ENCODE measurements at places on chromosomes 5 and 9.
A peak's percentile ranks its signal among the peaks of the same experiment; 100 is the strongest.

GRCh38 chr9:35618854-35619799, 914 bp upstream of the CD72 start:
- DNase-seq: peak; percentile 88

GRCh38 chr9:83198371-83198770, 135.4 kb upstream of the RASEF start:
- DNase-seq: no peak

DNA sequence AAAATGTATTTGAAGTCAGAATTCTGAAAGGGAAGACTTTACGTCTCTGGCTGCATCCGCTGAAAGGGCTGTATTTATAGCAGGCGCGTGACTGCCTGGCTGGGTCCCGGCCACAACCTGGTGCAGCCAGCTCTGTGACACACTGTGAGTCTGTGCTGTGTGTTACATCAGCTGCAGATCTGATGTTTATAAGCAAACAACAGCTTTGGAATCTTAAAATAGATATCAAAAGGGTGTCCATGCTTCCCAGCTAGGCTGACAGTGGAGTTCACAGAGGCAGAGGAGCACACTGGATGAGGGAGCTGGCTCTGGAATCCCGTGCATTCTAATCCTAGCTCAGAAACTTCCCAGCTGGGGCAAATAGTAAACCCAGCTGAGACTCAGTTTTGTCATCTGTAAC, 433.4 kb upstream of the BRINP1 start:
- no peak for DNase-seq

- DNase-seq: peak; percentile 96
These were observed 4.6 kb upstream of the MYOZ3 start for GRCh38 chr5:150656191-150657132.

GRCh38 chr5:147565524-147565923, 55.7 kb upstream of the DPYSL3 start:
- no peak for DNase-seq

- peak; percentile 70 for DNase-seq
These were observed at the start of gene PCDHGB2 for GRCh38 chr5:141359790-141360426. TSS of gene PCDHGB2 (plus strand) at chr5:141359994. CDS start at chr5:141360136, 142 bp downstream.

DNA sequence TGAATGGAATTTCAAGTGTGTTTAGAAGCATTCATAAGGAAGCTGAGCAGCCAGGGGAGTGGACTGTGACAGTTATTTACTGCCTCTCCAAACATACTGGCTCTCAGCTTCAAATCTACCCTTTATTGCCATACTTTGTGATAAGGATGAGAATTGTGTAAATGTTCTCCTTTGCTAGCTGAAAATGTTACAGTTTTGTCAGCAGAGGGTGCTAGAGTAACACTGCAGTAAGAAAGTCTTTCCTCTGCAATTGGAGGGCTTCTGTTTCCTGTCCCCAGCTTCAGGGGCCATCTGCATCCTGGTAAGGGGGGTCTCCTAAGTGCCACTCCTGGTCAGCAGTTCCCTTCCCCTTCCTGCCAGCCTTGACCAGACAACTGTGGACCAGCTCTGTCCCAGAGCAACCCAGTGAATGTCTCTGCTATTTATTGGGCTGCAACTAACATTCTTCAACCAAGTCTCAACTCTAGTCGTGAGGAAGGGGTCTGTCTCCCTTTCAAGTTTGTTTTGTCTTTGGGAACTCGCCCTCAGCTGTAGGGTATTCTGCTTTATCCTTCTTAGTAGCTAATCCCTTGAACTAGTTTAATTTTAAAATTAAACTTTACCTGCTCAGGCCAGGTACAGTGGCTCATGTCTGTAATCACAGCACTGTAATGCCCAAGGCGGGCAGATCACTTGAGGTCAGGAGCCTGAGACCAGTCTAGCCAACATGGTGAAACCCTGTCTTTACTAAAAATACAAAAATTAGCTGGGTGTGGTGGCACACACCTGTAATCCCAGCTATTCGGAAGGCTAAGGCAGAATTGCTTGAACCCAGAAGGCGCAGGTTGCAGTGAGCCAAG, 45.3 kb downstream of the RAPGEF6 start:
- peak; percentile 57 for DNase-seq

DNA sequence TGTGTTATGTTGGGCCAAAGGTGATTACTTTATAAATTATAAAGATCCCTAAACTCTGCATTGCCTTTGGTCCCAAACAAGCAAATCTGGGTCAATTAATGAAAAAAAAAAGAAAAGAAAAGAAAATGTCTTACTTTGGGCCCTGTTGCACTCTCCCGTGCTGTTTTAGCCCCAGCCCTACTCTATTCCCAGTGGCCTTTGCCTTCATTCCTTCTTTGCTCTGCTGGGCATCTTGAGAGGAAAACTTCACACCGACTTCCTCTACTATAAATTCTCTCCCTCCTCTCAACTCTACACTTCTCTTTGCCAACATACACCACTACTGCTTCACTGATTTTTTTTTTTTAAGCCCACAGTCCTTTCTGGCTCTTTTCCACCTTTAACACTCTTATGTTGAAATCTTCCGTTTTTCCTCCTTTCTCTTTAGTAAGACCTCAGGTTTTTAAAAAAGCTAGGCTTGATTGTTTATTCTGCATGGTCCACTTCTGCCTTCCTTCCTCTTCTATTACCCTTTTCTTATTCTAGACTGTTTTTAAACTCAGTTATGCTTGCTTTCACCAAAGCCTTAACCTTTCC, 4.5 kb upstream of the MSMP start:
- DNase-seq: no peak

GRCh38 chr5:178561746-178562264, 28.4 kb downstream of the COL23A1 start:
- DNase-seq: no peak

DNA sequence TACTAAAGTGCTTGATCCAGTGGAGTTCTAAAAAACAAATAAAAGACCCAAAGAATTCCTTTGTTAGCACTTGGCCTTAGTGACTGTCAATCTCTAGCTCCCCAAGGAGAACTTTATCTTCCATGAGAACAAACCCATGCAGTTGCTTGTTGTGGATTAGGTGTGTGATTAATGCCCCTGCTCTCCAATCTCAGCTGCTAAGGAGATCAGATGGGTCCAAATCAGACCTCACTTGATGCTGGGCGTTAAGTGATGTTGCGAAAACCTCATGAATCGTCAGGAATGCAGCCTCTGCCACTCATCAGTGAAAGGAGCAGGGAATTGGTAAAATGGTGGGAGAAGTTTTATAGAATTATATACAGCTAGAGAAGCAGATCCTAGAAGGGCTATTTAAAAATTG, 133.7 kb downstream of the DMAC1 start:
- no peak for DNase-seq

- no peak for DNase-seq
These were observed 486.7 kb downstream of the RAB3C start for GRCh38 chr5:59069438-59070079.

DNA sequence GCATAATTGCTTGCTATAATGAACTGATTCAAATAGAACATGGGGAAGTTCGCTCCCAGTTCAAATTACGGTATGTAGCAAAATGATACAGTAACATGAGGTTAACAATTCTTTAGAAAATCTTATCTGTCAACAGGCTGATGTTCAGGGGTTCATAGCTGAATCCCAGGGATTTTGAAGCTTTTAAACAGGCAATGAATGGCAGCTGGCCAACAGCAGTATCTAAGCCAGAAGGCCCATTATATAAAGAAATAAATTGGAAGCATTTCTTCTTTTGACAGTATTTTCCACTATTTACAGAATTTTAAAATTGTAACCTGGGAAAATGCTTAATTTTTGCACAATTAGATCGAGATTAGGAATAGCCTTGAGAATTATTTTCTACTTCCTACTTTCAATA, 126.8 kb downstream of the PDE8B start:
- no peak for DNase-seq

- DNase-seq: no peak
These were observed 42.2 kb downstream of the SECISBP2 start for GRCh38 chr9:89360465-89360864.

GRCh38 chr5:179619776-179620175, 3.7 kb downstream of the HNRNPH1 start:
- no peak for DNase-seq

- no peak for DNase-seq
These were observed 409.5 kb downstream of the MLLT3 start for GRCh38 chr9:20212806-20213205.

- DNase-seq: no peak
These were observed 5.3 kb downstream of the PJA2 start for GRCh38 chr5:109404428-109404960.

GRCh38 chr5:135828782-135829127, 5.7 kb upstream of the SLC25A48 start:
- DNase-seq: no peak

DNA sequence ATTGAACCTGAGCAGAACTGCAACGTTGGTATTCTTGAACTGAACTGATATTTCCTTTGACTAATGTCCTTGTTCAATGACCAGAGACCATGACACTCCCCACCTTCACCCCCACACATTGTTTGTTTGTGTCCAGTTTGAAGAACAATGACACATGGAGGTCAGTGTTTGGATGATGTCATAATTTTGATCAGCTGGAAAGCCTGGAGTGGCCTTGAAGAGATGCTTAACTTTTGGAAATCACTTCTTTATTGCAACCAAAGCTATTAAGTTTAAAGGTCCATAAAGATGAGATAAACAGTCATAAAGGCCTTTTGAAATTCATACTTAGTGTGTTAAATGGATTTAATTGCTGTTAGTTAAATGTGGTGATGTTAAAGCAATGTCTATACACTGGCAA, 92.7 kb downstream of the TMC1 start:
- no peak for DNase-seq

- DNase-seq: no peak
These were observed 24.1 kb upstream of the IL6ST start for GRCh38 chr5:56018832-56019231.

DNA sequence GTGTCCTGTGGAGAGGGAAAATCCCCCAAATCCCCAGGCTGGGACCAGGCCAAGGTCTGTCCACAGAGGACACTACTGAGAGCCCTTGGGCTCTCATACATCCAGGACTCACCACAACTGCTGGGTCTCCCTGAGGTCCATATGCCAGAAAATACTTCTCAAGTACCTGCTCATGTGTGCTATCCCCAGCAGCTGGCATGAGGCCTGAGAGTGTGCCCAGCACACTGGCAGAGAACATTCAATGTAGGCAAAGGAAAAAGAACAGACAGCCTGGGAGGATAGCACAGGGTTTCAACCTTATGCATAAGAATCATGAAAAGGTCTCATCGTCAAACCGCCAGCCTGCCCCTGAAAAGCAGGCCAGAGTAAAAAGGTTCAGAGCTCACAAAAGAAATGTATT, 154.1 kb upstream of the TAS2R1 start:
- DNase-seq: no peak

DNA sequence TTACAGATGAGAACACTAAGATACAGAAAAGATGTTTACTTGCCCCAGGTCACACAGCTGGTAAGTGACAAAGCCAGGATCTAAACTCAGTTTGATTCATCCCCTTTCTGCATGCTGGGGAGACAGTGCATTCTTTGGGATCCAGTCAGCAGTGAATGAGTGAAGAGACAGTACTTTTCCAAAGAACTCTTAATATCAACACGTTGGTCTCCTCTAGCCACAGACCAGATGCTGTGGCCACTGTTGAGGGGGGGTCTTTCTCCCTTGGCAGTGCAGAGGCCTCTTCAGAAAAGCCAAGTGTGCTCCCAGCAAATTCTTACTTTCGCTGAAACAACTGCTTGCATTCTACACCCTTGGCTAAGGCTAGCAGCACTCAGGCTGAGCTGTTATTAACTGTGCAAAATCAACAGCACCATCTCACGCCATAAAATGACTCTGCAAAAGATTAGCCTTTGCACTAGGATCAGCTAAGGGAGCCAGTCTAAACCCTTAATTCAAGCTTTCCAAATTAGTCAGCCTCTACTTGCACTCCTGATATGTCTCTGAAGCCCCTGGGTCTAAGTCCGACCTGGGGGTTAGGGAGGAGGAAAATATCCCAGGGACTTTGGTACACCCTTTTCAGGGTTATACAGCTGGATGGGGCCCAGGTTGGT, 4.8 kb upstream of the TMEM171 start:
- no peak for DNase-seq

DNA sequence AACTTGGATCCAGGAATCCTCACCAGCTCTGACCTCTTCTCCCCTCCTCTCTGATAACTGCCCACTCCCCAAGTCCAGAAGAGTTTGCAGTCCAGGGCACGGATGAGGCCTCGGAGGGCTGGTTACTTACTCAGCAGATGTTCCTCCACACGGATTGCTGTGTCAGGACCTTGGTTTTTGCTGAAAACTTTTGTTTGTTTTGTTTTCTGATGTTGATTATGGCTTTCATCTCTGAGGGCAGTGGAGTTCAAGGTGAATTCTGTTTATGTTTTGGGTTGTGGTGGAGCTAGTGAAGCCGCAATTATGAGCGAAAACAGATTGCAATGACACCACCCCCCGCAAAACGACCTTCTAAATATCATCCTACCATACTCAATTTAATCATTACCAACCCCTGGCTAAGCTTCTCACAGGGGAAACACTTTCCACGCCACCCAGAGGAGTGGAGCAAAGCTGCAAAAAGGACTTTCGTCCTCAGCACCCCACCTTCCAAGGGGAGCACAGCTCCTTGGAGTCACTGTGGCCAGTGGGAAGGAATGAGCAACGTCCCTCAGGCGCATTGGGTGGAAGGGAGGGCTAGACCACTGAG, 92.7 kb upstream of the SAP30L start:
- no peak for DNase-seq

DNA sequence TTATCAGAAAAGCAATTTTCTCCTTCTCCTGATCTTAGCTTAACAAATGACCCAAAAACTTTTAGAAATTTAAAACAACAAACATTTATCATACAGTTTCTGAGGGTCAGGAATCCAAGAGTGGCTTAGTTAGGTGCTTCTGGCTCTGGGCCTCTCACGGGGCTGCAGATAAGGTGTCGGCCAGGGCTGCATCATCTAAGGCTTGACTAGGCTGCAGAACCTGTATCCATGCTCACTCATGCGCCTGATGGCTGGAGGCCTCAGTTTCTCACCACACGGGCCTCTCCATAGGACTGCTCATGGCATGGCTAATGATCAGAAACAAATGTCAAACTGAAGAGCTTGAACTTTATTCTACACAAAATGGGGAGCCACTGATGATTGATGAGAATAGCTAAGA, 210.0 kb downstream of the SEC61B start:
- DNase-seq: no peak

- no peak for DNase-seq
These were observed 1.5 kb downstream of the SYNPO start for GRCh38 chr5:150641824-150642566.
